CD4-positive, alpha-beta memory T cell (primary cell): ENCODE measurements at places on chromosomes 6 and 20. TPM values are rescaled to one million over a fixed set of nuclear protein-coding genes. Genes with fewer than 3 reads are reported as not detected.

DNA sequence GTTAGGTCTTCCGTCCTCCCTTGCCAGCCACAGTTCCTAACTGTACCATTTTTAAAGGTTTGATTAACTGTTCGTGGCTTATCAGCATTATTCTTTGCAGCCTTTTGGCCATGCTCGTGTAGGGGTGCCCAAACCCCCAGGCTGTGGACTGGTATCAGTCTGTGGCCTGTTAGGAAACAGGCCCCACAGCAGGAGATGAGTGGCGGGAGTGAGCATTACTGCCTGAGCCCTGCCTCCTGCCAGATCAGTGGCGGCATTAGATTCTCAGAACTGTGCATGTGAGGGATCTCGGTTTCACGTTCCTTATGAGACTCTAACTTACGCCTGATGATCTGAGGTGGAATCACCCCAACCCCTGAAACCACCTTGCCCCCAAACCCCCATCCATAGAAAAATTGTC, 79.3 kb downstream of the TBC1D7 start:
- no peaks in the 10 kb centered on the region for H3K27me3 ChIP-seq
- DNase-seq, result no peak
- no peak overlapping the region for H3K4me3 ChIP-seq
- H3K36me3 ChIP-seq, result no peaks in the 10 kb centered on the region
- no peaks in the 10 kb centered on the region for H3K4me1 ChIP-seq

DNA sequence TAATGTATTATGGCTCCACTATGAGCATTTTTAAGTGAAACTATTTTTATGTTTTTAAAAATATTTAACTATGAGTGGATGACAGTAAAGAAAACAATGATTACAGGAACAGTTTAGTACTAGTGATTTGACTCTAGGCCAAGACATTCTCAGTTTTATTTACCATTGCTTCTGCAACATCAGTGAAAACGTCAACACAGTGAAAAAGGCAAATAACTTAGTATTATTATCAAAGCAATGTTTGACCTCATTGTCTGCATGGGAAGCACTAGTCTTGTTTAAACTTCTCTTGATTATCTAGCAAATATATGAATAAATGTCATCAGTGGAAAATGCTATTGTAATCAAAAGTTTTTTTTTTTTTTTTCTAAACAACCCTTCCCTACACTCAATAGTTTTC, 165.0 kb downstream of the HTR1B start:
- no peak for DNase-seq
- no peaks in the 10 kb centered on the region for H3K4me1 ChIP-seq
- H3K27ac ChIP-seq, result no peak overlapping the region
- no peak overlapping the region for H3K4me3 ChIP-seq

GRCh38 chr6:11964729-11965335, 47.3 kb upstream of the HIVEP1 start:
- H3K4me1 ChIP-seq, result no peaks in the 10 kb centered on the region
- H3K27me3 ChIP-seq, result no peaks in the 10 kb centered on the region
- no peak for DNase-seq
- no peak overlapping the region for H3K4me3 ChIP-seq
- no peaks in the 10 kb centered on the region for H3K36me3 ChIP-seq

DNA sequence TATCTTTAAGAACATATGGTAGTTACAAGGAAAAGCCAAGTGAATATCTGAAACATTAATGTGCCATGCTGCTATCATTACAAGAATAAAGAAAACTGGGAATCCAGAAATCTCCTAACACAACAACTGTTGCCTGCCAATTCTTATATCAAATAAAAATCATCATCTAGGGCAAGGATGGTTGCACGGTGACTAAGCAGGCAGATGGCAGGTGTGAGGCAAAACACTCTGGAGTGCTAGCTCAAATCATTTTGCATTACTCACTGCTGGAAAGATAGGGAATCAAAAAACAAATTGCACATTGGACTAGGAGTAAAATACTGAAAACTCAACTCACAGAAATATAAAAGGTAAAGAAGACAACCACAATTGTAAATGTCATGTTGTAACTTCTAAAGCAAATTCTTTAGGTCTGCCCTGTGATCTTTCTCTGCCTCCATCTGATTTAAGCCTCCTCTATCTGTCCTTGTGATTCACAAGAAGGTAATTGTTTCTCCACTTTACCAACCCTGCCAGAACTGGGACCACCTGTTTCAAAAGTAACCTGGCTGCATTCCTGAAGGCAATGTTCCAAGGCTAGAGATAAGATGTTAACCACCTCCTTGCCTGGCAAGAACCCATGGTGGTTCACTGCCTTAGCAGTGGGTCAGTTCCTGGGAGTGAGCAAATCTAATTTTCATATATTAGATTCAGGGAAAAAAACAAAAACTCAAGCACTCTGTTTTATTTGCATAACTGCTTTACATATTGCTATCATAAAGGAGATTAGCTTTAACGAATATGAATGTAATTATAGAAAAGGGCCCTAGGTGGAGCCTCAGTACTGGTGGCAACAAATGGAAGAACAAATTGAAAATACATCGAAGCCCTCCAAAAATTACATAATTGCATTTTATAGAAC, 33.1 kb upstream of the LCA5 start:
- H3K27ac ChIP-seq, result no peak overlapping the region
- H3K4me1 ChIP-seq, result no peaks in the 10 kb centered on the region
- peak; percentile 9 for DNase-seq
- no peak overlapping the region for H3K4me3 ChIP-seq

DNA sequence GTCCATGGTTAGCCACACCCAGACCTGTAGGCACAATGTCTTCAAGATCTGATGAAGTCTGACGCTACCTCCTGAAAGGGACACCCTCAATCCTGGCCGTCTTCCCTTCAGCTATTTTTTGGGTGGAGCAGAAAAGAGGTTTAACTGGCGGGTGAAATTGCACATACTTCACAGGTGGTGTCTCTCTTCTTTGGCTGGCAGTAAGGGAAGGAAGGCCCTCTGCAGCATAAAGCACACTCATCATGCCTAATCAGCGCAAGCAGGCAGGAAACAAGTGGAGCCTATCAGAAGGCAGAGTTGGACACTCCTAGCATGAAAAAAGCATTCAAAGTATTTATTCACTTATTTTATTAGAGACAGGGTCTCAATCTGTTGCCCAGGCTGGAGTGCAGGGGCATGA, 32.9 kb downstream of the PNLDC1 start:
- no peaks in the 10 kb centered on the region for H3K36me3 ChIP-seq
- no peaks in the 10 kb centered on the region for H3K27me3 ChIP-seq
- H3K4me3 ChIP-seq, result no peak overlapping the region
- no peak overlapping the region for H3K27ac ChIP-seq

DNA sequence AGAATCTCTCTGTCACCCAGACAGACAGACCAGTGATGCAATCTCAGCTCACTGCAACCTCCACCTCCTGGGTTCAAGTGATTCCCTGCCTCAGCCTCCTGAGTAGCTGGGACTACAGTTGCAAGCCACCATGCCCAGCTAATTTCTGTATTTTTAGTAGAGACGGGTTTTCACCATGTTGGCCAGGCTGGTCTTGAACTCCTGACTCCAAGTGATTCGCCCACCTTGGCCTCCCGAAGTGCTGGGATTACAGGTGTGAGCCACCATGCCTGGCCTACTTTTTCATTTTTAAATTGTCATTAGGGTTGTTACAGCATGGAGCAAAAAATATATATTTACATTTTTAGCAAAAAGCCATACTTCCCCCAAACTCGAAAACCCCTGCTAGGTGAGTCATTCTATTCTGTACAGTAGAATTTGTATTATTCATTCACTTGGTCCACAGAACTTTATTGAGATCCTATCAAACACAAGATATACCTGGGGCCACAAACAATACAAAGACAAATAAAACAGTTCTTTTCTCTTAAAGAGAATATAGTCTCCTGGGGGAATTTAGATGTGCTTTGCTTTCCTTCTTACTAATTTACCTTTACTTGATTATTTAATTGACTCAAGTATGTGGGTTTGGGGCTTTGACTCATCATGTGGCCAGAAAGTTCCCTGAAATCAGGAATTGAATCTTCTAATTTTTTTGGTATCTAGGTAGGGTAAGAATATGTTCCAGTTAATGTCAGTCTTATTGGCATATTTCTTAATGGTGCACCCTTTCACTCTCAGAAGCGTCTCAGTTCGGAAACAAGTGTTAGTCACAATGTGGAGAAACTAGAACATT, 16.6 kb upstream of the CCND3 start:
- no peak overlapping the region for H3K27ac ChIP-seq
- H3K4me3 ChIP-seq, result no peak overlapping the region
- H3K36me3 ChIP-seq, result peaks cover 7% of the 10 kb centered on the region
- no peaks in the 10 kb centered on the region for H3K27me3 ChIP-seq
- peaks cover 73% of the 10 kb centered on the region for H3K4me1 ChIP-seq

- no peak overlapping the region for H3K4me3 ChIP-seq
- H3K27me3 ChIP-seq, result peaks cover 9% of the 10 kb centered on the region
- no peaks in the 10 kb centered on the region for H3K36me3 ChIP-seq
- no peak overlapping the region for H3K27ac ChIP-seq
- no peak for DNase-seq
Measured at GRCh38 chr6:50831186-50831585, 12.5 kb downstream of the TFAP2B start.

DNA sequence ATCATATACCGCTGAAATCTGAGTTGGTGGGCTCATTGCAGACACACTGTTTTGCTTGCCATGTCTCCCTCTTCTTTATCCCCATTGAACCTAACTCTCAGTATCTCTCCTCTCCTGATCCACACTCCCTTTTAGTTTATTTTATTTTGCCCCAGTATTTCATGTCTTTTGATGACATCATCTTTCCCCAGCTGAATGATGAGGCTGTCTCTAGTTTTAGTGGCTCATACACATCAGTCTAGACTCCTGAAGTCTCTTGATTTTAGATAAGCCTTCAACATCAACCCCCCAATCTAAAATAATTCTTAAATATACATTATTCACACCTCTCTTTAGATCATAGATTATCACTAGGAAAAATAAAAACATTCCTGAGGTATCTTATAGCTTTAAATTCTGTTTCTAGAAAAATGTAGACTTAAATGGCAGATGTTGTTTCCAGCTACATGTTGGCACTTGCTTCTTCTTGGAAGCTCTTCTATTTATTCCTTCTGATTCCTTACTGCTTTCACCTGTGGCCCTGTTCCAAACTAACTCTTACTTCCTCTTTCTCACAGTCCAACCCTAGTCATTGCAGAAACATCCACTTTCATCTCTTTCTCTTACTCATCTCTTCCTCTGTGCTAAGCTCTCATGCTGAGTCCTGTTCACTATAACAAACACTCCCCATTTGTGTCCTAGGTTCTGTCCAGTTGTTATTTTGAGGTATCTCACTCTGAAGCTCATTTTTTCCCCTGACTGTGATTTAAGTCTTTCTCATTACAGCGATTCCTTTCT, 191.9 kb upstream of the SLC35B3 start:
- no peak for DNase-seq
- no peaks in the 10 kb centered on the region for H3K36me3 ChIP-seq
- no peak overlapping the region for H3K4me3 ChIP-seq

DNA sequence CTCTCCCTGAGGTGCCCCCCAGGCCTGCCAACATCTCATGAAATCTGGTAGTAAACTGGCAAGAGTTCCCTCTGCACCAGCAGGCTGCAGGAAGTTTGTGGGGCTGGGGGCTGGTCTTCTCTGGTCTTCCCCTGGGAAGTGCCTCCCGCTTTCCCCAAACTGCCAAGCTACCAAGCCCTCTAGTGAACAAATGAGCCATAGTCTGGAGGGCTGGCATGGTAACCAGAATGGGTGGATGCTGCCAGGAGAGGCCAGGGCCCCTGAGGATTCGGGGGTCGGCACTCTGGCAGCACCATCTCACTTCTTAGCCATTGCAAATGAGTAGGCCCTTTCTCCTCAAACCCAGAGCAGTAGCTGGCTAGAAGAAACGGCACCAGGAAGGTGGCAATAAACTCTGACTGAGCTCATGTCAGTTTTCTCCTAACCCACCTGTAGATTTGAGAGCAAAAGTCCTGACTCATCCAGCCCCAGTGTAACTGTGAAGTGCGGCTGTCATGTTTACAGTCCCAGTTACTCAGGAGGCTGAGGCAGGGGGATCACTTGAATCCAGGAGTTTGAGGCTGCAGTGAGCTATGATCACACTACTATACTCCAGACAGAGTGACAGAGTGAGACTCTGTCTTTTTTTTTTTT, 35.9 kb downstream of the ZC3H12D start:
- no peaks in the 10 kb centered on the region for H3K27me3 ChIP-seq
- H3K27ac ChIP-seq, result no peak overlapping the region
- no peaks in the 10 kb centered on the region for H3K4me1 ChIP-seq
- no peak for DNase-seq
- peaks cover 28% of the 10 kb centered on the region for H3K36me3 ChIP-seq

DNA sequence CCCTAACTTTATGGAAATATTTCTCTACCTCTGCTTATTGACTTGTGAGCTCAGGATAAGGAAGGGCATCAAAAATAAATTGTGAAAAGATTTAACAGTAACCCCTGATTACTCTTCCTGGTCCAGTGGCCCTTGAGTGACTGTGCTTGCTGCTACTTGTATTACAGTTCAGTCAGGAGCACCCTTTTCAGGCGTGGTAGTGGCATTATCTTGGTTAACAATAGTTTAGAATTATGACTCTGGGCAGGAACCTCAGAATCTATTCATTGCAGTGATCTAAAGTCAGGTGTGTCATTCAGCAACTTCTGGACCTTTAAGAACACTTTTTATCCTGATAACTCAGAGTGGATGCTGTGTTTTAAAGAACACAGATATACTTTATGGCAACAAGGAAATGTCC, 43.4 kb downstream of the FAM135A start:
- DNase-seq, result no peak
- no peak overlapping the region for H3K4me3 ChIP-seq
- no peaks in the 10 kb centered on the region for H3K4me1 ChIP-seq
- H3K27ac ChIP-seq, result no peak overlapping the region
- no peaks in the 10 kb centered on the region for H3K36me3 ChIP-seq
- H3K27me3 ChIP-seq, result no peaks in the 10 kb centered on the region

DNA sequence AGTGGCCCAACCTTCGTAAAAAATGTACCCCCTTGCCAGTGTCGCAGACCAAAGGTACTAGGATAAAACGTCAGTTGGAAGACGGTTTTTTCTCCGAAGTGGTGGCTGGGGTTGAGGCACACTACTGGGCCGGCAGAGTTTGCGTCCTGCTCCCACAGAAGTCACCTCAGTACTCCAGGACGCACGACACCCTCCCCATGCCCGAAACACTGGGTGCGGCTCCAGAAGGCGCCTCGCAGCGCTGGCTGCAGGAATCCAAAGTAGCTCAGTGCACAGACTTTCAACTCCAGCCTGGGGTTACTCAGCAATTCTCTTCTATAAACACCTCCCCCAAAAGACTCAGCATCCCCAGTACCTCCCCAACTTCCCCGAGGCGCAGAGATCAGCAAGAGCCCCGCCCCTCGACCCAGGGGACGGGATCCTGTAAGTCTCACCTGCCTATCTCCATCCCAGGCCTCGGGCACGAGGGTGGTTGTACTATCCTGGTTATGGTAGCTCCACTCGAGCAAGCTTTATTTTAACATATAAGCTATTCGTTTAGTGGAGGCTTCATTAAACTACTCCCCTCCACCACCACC, 88.2 kb downstream of the ZFP64 start:
- no peak overlapping the region for H3K4me3 ChIP-seq
- no peaks in the 10 kb centered on the region for H3K36me3 ChIP-seq
- no peak for DNase-seq
- H3K27me3 ChIP-seq, result peaks cover 19% of the 10 kb centered on the region
- peaks cover 29% of the 10 kb centered on the region for H3K4me1 ChIP-seq

- no peaks in the 10 kb centered on the region for H3K36me3 ChIP-seq
- H3K4me1 ChIP-seq, result no peaks in the 10 kb centered on the region
- no peak for DNase-seq
- H3K4me3 ChIP-seq, result no peak overlapping the region
- no peak overlapping the region for H3K27ac ChIP-seq
- H3K27me3 ChIP-seq, result no peaks in the 10 kb centered on the region
Measured at GRCh38 chr20:58569241-58570125, 54.3 kb upstream of the APCDD1L start.

Gene EYA4
- not detected for polyA plus RNA-seq

Gene ZNF311
- 0.15 TPM for polyA plus RNA-seq

Gene LY6G6C
- polyA plus RNA-seq, result not detected

Gene ASF1A
- polyA plus RNA-seq, result 78.5 TPM

Gene MOXD1
- not detected for polyA plus RNA-seq

Gene PRDM13
- not detected for polyA plus RNA-seq
